ENCODE measurements at places on chromosomes 13 and 19.

DNA sequence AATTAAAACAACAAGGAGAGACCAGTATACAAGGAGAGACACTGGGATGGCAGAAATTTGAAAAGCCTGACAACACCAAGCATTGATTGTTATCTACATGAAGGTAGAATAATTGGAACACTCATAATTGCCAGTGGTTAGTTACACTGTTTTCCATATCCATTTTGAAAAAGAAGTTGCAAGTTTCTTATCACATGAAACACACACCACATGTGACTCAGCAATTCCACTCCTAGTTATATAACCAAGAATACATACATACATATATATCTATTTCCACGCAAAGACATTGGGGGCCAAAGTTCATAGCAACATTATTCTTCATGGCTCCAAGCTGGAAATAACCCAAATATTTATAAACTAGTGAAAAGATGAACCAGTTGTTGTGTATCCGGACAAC, 15.2 kb upstream of the PABPC3 start:
- no peak for DNase-seq

GRCh38 chr19:29188289-29189032, 24.5 kb downstream of the UQCRFS1 start:
- no peak for DNase-seq

DNA sequence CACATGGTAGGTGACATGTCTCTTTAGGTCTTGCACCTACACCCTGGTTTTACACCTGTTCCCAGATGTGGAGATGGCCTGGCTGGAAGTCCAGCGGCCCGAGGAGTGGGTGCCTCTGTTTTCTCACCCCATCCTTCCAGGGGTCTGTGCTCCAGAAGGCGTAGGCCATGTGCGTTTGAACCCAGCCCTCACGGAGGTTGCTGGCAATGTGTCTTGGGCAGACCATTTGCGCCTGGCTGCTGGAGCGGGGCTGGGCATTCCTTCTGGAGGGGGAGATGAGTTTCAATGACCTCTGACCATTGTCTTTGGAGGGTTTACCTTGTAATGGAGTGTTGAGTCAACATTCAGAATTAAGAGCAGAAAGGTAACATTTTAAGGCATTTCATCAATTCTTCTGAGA, 54.8 kb upstream of the ZNF536 start:
- DNase-seq = no peak

GRCh38 chr13:111382411-111382810, 62.0 kb downstream of the TEX29 start:
- no peak for DNase-seq

GRCh38 chr19:39132344-39132969, 6.9 kb downstream of the PAK4 start:
- DNase-seq = no peak

DNA sequence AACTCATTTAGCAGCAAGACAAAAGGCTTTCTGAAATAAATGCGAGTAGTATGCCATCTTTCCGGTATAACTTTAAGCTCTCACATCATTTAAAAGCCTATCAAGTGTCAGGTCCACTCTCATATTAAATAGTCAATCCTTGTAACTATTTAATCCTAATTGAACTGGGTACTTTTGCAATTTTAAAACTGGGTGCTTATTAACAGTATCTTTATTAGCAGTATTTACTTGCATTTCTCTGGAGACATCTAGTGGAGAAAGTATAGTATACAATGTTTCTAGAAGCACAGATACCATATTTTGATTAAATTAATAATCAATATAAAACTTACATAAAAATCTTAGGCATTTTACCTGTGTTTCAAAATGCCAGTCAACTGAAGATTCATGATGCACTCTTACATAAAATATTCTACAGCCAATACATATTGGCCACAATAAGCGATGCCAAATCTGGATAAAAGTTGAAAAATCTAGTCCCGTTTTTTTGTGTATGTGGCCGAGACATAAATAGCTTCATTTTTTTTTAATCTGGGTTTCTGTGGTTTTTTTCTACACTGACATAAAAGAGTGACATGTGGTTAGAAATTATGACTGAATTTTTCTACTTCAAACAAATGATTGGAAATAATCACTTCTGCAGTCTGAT, 4.3 kb upstream of the POSTN start:
- peak; percentile 36 for DNase-seq

DNA sequence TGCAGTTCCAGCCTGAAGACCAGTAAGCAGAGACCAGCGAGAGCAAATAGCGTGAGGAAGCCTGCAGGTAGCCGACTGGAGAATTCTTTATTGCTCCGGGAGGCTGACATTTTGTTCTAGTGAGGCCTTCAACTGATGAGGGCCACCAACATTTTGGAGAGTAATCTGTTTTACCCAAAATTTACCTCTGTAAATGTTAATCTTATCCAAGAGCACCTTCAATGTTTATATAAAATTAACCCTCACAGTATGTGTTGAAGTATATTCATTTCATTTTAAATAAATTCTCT, 546.4 kb upstream of the SLITRK5 start:
- DNase-seq = no peak

DNA sequence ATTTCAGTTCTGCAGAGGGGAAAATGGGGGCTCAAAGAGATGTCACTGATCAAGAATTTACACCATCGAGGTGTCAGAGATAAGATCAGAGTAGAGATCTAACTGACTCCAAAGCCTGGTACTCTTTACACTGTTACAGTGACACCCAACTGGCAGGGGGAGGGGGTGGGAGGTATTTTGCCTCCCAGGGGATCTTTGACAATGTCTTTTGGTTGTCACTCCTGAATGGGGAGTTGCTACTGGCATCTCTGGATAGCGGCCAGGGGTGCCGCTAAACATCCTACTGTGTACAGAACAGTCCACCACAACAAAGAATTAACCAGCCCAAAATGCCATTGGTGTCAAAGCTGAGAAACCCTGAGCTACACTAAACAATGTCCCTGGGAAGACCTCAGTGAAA, 3.1 kb downstream of the FPR3 start:
- no peak for DNase-seq

- peak; percentile 90 for DNase-seq
These were observed 13.9 kb downstream of the APLP1 start for GRCh38 chr19:35882114-35882832.

DNA sequence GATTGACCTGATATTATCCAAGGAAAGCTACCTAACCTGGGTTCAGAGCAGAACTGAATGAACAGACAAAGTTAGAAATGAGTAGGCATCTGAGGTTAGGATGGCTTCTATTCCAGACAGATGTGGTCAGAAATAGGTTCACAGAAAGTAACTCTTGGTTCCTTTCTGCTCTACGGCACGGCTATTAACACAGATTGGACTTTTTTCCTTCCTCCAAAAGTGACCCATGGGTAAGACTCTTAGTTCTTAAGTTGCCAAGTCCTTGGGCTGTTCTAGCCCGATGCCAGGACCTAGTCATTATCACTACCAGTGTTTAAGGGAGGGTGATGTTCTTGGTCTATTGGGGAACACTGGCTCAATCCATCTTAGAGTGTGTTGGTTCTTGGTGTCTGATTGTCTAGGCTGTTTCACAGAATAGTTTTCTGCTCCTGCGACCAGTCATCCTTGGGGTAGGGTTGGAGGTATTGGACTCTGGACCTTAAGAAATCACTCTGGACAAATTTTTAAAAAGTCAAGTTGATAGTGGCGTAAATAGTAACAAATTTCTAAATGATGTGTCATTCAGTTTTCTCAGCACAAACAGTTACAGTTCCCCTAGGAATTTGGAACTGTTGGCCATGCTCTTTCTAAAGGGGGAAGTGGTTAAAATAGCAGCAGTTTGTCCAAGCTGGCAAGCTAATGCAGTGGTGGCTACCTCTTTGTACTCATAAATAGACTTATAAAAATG, 60.1 kb upstream of the MYCBP2 start:
- no peak for DNase-seq

DNA sequence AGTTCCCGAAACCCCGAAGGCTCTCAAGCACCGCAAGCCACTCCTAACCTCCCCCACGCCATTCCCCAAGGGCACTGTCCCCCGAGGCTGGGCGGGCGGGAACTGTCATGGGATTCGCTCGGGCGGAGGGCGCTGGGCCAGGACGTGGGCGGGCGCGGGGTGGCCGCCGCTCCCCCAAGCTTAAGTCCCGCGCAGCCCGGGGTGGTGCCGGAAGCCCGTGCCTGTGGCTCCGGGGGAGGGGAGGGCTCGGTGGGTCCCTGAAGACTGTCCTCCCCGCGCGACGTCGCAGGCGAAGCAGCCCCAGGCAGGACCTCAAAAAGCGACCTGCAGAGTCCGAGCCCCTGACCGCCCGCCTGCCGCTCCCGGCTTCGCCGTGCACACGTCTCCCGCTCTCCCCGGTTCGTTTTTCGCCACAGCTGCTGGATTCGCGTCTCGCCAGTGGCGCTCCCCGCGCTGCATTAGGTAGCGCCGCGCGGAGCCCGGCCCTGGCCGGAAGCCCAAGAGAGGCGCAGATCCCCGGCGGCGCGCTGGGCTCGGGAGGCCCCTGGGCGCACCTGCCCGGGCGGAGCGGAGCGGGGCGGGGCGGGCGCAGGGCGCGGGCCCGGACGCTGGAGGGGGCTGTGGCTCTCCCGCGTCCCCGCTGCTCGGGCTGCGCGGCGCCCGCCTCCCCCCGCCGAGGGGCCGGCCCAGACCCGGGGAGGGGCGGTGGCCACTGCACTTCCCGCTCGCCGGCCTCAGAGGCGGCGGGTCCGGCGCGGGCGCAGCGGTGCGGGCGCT, at the start of gene FARP1:
Gene FARP1 (plus strand): TSS at position 715 of the 777 bp plus-strand sequence. CDS start 70,149 bp downstream, outside the sequence.
- DNase-seq = peak; percentile 78

- DNase-seq = no peak
These were observed 442 bp upstream of the FGF14 start for GRCh38 chr13:102402290-102402689.

DNA sequence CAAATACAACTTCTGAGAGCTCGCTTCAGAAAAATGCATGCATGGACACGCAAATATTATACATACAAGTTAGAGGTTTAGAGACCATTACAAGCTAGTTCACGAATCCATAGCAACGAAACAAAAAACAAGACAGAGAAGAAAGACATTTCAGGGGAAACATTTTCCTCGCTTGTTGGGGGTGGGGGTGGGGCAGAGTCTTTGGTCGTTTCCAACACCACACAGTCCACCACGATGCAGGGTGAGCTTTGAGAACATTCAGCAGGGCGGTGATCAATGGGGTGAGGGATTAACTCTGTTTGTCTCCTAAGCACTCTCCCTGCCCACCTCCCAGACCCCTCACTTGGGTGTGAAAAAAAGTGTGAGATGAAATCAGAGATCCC, 651 bp downstream of the OXGR1 start:
- DNase-seq = no peak

DNA sequence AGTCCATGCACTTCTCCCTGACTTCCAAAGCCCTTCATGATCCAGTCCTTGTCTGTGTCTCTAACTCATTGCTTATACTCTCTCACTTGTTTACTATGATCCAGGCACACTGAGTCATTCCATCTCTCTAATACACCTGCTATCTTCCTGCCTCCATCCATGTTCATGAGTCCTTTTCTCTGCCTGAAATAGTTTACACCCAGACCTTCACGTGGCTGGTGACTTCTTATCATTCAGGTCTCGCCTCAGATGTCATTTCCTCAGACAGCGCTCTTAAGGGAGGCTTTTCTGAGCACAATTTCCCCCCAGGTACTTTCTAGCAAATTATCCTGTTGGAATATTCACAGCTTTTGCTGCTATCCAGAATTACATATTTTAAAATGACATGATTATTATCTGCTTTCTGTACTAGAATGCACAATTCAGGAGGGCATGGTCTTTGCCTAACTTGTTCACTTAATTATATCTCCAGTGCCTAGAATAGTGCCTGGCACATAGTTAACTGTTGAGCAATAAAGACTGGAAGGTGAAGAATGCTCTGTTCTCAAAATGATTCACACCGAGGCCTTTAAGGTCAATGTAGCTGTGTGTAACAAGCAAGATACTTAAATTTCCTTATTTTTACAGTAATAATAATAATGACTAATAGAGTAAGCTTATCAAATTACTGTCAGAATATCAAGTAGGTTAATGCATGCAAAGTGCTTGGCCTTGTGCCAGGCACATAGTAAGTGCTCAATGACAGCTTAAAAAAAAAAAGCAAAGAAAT, 183.7 kb upstream of the SPRY2 start:
- DNase-seq = no peak

GRCh38 chr19:34686455-34686854, 9.0 kb downstream of the ZNF302 start:
- no peak for DNase-seq

- DNase-seq = peak; percentile 91
These were observed at the start of gene PPP1R13L for GRCh38 chr19:45404557-45405434. TSS of gene PPP1R13L (minus strand) at chr19:45405069. CDS start at chr19:45398318, 6,751 bp downstream.

DNA sequence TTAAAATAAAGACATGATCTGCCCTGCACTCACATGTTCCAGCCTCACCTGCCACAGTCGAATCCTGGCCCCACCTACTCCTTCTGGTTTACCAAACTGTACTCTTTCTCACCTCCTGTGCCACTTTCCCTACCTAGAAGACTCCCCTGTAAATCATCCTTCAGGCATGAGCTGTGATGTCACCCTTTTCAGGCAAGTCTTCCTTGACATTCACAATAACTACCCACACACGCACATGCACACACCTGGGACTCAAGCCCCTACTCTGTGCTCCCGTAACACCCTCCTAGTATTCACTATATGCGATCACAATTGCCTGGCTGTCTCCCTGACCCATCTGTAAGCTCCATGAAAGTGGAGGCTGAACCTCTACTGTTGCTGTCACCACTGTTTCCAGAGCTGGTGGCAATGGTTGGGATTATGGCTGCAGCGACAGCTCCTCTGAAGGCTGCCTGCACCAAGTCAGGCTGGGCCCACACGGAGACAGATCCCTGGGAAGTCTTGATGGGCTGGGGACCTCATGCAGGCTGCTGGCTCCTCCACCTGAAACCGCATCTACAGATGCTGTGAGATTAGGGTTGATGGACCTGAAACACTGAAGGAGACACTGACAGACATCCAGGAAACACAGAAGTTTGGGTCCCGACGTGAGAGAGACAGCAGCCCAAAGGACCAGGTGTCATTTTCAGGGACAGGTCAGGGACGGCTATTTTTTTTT, 611.1 kb downstream of the UQCRFS1 start:
- no peak for DNase-seq

- DNase-seq = no peak
These were observed 11.3 kb downstream of the YJU2 start for GRCh38 chr19:4258181-4258580.

DNA sequence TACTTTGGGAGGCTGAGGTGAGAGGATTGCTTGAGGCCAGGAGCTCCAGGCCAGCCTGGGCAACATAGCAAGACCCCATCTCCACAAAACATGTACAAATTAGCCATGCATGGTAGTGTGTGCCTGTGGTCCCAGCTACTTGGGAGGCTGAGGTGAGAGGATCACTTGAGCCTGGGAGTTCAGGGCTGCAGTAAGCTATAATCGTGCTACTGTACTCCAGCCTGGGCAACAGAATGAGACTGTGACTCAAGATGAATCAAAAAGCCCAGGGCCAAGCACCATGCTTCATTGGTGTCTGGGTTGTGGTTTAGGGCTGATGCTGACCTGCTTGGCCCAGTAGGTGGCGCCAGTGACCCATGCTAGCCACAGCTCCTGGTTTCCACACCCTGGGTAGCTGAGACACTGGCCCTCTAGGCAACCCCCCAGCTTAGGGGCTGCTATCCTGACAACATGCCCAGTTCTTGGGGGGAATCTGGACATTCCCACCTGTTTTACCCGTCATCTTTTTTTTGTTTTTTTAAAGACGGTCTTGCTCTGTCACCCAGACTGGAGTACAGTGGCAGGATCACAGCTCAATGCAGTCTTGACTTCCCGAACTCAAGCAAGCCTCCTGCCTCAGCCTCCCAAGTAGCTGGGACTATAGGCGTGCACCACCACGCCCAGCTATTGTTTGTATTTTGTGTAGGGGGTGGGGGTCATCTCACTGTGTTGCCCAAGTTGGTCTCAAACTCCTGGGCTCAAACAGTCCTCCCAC, 5.5 kb downstream of the CCDC124 start:
- DNase-seq = peak; percentile 68
